ENCODE measurements at places on chromosomes 7 and 10.

- no peak for DNase-seq
These were observed 175.6 kb upstream of the THSD7A start for GRCh38 chr7:12007576-12007975.

- no peak for DNase-seq
These were observed 10.4 kb downstream of the GPRIN2 start for GRCh38 chr10:46545861-46546590.

DNA sequence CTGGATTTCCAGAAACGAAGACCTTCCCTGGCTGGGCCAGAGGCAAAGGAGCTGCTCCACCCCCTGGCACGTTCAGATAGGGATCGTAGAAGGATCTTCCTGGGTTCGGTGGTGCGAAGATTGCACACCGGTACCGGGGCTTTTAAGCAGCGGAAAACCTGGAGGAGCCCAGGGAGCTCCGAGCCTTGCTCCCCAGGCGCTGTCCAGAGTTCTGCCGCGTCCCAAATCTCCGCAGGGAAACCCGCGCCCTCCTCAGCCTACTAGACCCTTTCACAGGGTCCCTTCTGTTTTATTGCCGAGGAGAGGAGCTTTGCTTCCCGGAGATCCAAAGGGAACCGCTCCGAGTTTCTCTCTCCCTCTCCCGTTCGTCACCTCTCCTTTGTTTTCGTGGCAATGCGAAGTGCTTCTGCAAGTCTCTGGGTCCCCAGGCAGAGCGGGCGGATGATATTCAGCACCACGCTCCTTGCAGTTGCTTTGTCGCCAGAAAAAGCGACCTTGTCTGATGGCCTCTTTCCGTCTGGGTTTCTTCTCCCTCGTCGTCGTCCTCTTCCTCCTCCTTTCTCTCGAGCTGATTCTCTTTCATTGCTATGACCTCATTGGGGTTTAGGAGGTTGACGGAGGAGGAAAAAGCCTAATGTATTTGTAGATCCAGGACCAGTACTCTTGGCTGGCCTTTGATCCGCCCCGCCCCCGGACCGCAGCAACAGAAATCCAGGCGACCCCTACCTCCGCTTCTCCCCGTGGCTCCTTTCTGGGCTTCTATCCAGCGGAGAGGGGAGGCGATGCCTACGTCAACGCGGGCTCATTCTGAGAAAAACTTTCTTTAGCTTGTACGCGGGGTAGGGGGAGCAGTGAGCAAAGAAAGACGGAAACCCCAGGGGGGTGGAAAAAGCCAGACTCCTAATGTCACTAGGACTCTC is at the start of gene TMEM196:
Gene TMEM196, minus strand, starts transcription at position 777 of the 920 bp plus-strand sequence. CDS start 921 bp downstream, outside the sequence.
- DNase-seq: peak; percentile 47

DNA sequence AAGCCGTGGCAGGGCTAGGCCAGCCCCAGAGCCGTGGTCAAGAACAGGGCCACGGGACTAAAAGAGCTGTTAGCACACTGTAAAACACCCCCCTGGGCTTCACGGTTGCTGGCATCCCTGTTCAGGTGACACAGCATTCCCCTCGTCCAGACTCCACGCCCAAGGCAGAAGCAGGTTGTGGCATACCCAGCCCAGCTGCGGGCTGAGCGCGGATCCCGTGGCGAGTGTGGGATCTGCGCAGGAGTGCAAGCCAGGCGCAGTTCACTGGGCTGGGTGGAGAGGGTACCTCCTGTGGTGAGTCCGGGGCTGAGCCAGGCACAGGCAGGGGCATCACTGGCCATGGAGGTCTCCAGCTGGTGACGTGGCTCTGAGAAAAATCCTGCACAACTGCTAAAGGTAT is 199.1 kb downstream of the FZD1 start:
- DNase-seq: no peak

GRCh38 chr10:125768219-125768855 is 7.3 kb downstream of the MMP21 start:
- DNase-seq: no peak

GRCh38 chr10:111098679-111099437 is 22.0 kb downstream of the ADRA2A start:
- DNase-seq: no peak

DNA sequence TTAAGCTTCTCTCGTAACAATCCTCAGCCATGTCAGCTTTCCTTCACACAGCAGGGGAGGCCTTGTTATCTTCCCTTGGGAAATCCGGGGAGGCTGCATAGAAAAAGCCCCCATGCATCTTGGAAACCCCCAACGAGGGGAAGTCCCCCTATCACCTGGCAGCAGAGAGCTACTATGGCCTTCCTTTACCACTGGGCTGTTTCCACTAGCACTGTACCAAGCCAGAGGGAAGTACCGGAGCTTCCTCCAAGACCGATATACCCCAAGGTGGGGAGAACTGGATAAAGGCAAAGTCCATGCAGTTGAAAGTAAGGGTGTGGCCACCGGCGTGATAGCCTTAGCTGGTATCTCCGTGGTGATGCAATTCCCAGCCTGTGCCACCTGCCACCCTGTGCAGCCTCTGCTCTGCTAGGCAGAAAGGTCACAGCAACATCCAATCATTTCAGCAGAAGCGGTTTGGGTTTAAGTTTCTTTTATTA is 4.4 kb upstream of the CLIP2 start:
- DNase-seq: peak; percentile 30

DNA sequence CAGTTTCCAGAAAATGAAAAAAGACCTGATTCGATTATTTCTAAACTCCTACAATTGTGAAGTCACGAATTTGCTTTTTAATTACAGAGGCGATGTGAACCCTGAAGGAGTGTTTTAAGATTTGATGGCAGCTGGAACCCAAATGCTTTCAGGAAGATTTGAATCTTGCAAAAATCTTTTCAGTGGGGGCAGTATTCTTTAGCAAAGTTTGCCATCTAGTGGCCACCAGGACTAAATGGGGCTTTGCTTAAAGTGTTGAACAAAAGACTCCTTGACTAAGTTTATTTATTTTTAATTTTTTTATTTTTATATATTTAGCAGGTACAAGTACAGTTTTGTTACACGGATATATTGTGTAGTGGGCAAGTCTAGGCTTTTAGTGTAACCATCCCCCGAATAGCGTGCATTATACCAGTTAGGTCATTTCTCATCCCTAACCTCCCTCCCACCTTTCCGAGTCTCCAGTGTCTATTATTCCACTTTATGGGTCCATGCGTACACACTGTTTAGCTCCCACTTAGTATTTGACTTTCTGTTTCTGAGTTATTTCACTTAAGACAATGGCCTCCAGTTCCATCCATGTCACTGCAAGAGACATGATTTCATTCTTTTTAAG is 98.8 kb downstream of the CACNB2 start:
- peak; percentile 2 for DNase-seq

- DNase-seq: no peak
These were observed 24.0 kb downstream of the AGK start for GRCh38 chr7:141575164-141575563.

GRCh38 chr7:25775570-25775969 is 376.4 kb upstream of the NFE2L3 start:
- no peak for DNase-seq

DNA sequence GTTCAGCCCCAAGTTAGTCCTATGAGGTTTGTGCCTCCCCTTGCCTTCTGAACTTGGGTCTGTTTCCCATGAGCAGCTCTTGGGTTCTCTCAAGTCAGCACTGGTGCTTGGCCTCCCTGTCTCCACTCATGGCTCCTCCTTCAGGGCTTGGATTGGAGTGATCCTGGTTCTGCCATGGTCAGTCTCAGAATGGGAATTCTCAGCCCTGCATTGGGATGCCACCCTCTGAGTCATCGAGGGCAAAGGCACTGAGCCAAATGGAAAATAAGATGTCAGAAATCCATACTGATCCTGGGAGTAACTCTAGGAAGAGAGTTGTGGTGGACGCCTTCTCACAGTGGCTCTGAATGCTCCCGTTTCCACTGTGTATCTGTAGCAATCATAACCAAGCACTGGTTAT is 233.4 kb upstream of the HABP2 start:
- DNase-seq: no peak

DNA sequence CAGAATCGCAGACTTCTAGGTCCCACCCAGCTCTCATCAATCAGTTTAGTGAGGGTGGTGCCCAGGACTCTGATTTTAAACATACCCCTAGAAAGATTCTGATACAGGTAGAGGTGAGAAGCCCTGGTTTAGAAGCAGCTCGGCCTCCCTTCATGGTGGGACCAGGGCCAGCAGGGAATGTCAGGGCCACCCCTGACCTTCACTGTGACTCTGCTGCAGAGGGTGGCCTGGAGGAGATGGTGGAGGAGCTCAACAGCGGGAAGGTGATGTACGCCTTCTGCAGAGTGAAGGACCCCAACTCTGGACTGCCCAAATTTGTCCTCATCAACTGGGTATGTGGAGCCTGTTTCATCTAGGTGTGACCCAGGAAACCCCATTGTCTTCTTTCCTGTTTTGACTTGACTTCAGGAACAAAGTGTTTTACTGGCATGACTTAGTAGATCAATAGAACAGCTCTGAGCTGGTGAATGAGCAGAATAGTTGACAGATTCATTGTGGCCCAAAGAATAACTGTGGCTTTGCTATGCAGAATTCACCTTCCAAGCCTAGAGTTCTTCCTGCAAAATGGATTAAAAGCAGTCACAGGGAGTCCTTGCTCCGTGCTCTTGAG is 7.2 kb downstream of the DBNL start:
- DNase-seq: no peak

GRCh38 chr10:74223755-74224529 is 72.9 kb downstream of the ADK start:
- DNase-seq: no peak

DNA sequence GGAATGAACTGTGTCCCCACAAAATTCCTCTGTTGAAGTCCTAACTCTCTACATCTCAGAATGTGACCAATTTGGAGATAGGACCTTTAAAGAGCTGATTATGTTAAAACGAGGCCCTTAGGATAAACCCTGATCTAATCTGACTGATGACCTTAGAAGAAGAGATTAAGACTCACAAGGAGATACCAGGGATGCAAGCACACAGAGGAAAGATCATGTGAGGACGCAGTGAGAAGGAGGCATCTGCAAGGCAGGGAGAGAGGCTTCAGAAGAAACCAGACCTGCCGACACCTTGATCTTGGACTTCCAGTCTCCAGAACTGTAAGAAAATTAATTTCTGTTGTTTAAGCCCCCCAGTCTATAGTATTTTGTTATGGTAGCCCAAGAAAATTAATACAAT is 94.9 kb upstream of the ZNF800 start:
- no peak for DNase-seq

GRCh38 chr7:31418928-31419327 is 78.4 kb upstream of the NEUROD6 start:
- no peak for DNase-seq

DNA sequence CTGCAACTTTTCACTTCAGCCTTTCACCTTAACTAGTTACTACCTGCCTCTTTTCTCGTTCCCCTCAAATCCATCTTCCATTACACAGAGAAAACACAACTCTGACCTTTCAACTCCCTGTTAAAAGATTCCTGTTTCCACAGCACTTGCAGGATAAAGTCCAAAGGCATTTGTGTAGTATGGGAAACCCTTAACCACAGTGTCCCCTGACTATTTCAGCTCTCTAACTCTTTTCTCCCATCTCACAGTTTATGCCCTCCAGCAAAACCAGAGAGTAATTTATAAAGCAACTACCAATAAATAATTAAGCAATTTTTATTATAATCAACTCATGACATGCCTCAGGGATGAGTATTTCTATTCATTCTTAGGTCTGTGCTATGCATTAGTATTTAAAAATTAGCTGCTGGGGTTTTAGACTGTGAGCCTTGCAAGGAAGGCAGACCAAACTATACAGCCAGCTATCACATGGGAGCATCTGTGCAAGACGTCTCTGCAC is 51.0 kb downstream of the COL1A2 start:
- no peak for DNase-seq

DNA sequence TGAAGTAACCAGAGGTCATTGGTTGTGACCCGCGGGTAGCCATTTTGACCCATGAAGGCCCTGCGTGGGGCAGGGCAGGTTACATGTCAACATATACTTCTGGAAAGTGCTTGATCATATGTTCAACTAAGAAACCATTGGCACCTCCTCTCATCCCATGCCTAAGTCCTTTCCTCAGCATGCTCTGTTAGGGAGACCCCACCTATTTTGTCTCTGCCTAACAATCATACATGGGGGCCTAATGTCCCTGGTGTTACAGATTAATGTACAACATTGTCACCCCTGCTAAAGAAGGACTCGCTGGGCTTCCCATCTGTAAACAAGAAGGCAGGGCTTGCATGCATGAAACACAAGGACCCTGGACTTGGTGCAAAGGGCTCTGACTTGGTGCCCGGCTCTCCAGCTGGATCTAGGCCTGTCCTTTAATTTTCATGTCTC is 133.7 kb upstream of the TNS3 start:
- DNase-seq: no peak

- no peak for DNase-seq
These were observed 14.5 kb downstream of the NOBOX start for GRCh38 chr7:144388950-144389349.

GRCh38 chr10:93072713-93073538 is 767 bp upstream of the CYP26A1 start:
- DNase-seq: no peak

- DNase-seq: peak; percentile 31
These were observed 4.1 kb downstream of the KCNIP2 start for GRCh38 chr10:101839416-101840063.

- no peak for DNase-seq
These were observed 81.5 kb downstream of the RTKN2 start for GRCh38 chr10:62186999-62187675.

- no peak for DNase-seq
These were observed 106.8 kb upstream of the CTTNBP2 start for GRCh38 chr7:117979954-117980497.

- no peak for DNase-seq
These were observed 1.7 kb upstream of the HOXA13 start for GRCh38 chr7:27201580-27202017.

GRCh38 chr10:80194373-80195045 is 10.8 kb downstream of the ANXA11 start:
- DNase-seq: no peak

GRCh38 chr10:17805330-17805729 is 3.8 kb upstream of the MRC1 start:
- DNase-seq: no peak

DNA sequence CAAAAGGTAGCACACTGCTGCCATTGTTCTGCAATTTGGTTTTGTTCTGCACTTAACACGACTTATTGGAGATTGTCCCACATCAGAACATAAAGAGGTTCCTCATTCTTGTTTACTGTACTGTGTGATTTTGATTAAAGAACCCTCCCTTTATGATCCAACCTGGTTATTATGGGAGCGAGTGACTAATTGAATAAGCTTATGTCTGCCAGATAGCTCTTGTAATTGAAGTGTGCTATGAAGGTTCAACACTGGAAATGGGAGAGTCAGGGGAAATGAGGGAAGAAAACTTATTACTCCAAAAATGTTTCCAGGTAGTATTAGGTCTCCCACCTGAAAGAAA is 33.9 kb downstream of the CASP7 start:
- no peak for DNase-seq

GRCh38 chr7:131501422-131501821 is 55.0 kb downstream of the PODXL start:
- DNase-seq: no peak

DNA sequence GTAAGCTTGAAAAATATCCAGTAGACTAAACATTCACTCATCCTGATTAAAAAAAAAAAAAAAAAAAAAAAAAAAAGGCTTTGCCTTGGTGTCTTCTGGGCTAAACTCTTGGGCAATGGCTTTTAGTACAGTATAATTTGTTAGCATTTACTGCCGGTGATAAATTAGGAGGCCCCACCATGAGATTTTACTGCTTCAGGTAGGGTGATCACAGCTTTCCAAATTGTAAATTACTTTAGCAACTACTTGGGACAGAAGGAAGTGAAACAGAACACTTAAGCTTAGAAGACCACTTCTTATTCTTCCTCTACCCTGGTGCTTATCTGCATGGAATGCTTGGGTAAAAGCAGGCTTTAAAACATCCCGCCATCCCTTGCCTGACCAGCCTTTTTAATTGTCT is 152.1 kb downstream of the HIBADH start:
- no peak for DNase-seq

GRCh38 chr7:1402791-1403637 is 56.3 kb downstream of the MICALL2 start:
- DNase-seq: no peak

All from NCI-H510A treated with DMSO at 0.1 percent for 48 hours (cell line).